ENCODE measurements at places on chromosomes 13 and 19.

GRCh38 chr13:23817136-23817535 is 72.1 kb downstream of the MIPEP start:
- DNase-seq, result no peak

- DNase-seq, result no peak
Measured at GRCh38 chr13:52949742-52950141, 78.9 kb upstream of the OLFM4 start.

GRCh38 chr13:32779119-32779518 is 192.9 kb downstream of the PDS5B start:
- no peak for DNase-seq

- no peak for DNase-seq
Measured at GRCh38 chr13:43583321-43583720, 203.5 kb downstream of the ENOX1 start.

DNA sequence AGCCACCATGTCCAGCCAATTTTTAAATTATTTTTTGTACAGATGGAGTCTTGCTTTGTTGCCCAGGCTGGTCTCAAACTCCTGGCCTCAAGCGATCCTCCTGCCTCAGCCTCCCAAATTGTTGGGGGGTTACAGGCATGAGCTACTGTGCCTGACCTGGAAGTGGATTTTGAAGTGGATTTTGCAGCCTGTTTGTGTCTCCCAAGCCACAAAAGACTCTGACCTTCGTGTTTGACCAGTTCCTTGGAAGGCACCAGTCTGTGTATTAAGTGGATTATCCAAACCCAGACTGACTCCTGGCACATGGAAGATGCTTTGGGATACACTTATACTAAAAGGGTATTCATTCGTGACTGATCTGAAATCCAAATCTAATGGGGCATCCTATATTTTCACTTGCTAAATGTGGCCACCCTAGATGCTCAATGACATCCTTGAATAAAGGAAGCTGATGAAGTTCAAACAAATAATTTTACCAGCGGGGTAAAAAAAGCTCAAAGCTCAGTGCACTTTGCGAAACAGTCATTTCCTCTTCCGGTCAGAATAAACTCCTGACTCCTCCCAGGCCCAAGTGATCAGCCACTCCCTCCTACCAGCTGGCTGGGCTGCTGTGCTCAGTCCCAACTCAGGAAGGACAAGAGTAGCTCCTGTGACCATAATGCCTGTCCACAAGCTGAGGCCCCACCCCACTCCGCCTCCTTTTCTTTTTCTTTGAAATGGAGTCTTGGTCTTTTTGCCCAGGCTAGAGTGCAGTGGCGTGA is 32.6 kb upstream of the GATAD2A start:
- DNase-seq, result no peak

DNA sequence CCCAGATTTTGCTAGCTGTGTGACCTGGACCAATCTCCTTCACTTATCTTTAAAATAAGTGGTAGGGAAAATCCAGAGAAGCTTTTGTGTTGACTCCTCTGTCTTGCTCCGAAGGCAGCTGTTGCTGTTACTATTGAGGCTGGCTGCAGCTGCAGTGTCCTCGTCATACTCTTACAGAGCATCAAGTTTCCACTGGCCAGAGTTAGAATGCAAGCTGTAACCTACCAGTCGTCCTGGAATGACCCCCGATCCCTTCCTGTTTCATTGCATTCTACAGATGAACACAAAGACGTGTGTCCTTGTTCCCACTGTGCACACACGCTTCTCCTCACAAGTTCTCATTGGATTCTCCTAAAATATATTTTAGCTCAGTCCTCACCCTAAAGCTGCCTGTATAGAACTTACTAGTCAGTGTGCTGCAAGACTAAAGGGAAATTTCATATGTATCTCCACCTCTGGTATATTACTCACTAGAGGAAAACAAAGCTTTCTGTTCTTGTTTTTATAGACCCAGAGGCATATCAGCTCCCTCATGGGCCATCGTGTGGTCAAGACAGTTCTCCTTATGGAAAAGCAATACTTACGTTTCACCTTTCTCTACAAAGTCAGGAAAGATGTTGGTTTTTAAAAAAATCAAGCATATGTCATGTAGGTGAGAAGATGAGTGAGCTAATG is 589.8 kb downstream of the LMO7 start:
- no peak for DNase-seq

- DNase-seq, result no peak
Measured at GRCh38 chr13:39509616-39510315, 93.2 kb downstream of the LHFPL6 start.

- DNase-seq, result no peak
Measured at GRCh38 chr19:30066781-30067759, 125.0 kb downstream of the URI1 start.

GRCh38 chr13:75492389-75492788 is 10.4 kb upstream of the TBC1D4 start:
- DNase-seq, result no peak

DNA sequence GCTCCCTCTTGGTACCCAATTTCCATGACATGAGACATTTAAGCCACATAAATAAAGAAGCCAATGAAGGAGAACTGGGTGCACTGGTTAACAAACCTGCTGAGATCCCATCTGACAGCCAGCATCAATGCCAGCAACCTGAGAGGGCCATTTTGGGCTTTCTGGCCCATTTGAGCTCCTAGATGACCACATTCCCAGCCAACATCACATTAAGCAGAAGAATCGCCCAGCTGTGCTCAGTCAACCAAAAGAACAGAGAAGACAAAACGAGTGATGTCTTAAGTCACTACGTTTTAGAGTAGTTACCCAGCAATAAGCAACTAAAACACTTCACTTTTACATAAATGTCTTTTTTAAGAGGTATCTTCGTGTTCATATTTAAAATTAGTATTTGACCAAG is 21.9 kb downstream of the LCP1 start:
- DNase-seq, result no peak

DNA sequence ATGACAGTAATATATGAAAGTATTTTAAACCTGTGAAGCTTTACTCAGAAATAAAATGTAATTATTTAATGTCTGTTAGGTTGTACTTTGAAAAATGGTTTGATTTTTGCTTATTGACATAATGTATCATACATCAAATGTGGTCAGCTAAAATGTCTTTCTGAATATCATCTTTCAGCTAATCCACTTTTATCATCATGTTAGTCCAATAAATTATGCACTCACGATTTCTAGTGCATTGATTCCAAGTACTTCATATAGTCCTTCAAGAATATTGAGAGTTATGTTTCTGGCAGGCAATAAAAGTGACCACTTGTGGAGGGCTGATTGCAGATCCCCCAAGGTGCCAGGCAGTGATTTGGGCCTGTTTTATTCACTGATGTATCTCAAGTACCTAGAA is 1204.1 kb downstream of the OLFM4 start:
- no peak for DNase-seq

- DNase-seq, result no peak
Measured at GRCh38 chr13:45662162-45662561, 40.0 kb upstream of the CBY2 start.

GRCh38 chr19:55581823-55582223 is 1.2 kb upstream of the ZNF579 start:
- no peak for DNase-seq
